NCI-H510A treated with DMSO at 0.1 percent for 48 hours (cell line): ENCODE measurements at places on chromosomes 2 and 18.

GRCh38 chr2:44851518-44851917, 90.0 kb upstream of the SIX3 start:
- DNase-seq: no peak

- DNase-seq: no peak
Observed at GRCh38 chr2:39468579-39469451, 31.7 kb upstream of the MAP4K3 start.

- DNase-seq: no peak
Observed at GRCh38 chr2:241107031-241107783, 5.1 kb upstream of the MTERF4 start.

DNA sequence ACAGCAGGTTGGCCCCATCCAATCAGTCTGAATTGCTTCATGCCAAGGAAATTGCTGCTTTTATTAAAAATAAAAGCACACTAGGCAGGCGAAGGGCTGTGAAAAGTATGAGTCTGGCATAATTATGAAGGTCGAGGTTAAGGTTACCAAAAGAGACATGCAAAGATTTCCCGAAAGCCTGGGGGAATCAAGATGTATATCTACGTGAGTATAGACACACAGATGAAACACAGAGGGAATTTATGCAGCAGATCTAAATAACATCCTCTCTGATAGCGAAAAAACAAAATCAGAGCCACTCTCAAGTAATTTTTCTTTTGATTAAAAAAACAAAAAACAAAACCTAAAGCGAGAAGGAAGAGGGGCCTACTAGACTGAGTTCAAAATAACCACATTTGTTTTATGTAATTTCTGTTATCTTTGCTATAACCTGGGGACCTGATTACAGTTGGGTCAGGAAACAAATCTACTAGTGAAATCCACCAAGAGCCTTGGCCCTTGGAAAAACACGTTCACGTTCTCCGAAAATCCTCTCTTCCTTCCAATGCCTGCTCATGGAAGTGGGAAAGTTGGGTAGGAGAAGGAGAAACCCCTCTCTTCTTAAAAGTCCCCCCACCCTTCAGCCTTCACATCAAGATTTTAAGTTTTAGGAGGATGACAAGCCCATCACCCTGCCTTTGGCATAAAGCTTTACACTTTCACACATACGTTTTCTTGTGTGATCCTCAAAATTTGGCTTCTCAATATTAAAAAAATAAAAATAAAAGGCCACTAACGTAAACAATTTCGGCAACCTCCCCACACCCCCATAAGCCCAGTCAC, 1.4 kb downstream of the AAK1 start:
- DNase-seq: no peak

GRCh38 chr2:239763433-239764097, 261.6 kb downstream of the NDUFA10 start:
- DNase-seq: no peak

DNA sequence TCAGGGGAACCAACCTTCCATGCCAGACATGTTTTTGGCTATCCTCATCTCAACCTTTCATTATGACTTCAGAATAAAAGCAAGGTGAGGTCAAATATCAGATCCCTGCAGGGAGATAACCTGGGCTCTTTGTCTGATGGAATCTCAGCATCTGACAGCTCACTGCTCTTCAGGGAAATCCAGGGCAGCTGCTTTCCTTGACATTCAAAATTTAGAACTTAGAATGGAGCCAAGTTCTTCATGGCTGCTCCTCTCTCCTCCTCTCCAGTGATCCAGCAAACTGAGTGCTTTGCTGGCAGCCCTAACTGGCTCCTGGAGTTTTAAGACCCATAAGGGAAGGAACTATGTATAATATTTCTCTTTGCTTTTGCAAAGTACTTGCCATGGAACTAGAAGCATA, 716.3 kb downstream of the TSN start:
- no peak for DNase-seq

DNA sequence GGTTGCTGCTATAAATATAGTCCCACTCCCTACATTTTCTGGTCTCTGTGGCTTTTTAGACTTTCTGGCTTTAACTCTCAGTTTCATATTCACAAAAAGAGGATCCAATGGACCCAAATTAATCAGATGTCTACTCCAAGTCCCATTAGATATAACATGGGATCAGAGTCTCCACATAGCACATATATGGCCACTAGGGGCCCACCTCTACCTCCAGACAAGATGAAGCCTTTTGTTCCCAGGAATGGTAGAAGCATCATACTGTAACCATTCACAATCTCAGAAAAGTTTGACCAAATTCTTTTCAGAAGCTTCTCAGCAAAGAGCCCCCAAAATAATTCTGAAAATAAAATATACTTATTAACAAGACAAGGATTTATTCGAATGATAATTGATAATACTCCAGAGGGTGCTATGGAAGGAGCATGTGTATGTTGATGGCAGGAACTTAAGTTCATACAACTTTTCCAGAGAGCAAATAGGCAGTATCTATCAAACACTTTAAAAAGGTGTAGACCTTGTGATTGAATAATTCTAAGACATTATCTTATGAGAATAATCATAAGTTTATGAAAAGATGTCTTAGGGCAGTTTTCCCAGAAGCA, 382.3 kb upstream of the CRIM1 start:
- DNase-seq: no peak

- no peak for DNase-seq
Observed at GRCh38 chr2:46966576-46966975, 51.0 kb upstream of the MCFD2 start.

DNA sequence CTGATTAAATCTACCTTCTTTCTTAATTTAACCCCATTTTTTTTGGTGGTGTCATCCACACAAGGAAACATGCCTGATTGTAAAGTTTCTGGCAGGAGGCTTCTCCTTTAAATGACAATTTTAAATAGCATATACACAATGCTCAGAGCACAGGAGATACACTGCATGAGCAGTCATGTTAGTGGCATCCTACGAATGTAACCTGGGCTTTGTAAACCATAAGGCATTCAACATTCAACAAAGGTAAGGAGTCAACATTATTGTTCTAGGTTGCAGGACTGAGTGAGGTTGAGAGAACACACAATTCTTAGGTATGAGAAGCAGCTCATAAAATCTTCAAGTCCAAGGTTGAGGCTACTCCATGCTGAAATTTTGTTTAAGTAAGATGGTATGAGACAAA, 266.6 kb upstream of the SIX2 start:
- no peak for DNase-seq

- DNase-seq: no peak
Observed at GRCh38 chr2:97701851-97702465, 11.4 kb upstream of the ZAP70 start.

- no peak for DNase-seq
Observed at GRCh38 chr2:145096582-145096981, 576.7 kb upstream of the ZEB2 start.

- DNase-seq: no peak
Observed at GRCh38 chr2:173705656-173706055, 259.5 kb downstream of the SP3 start.

- DNase-seq: no peak
Observed at GRCh38 chr2:98821629-98822135, 90.8 kb upstream of the MGAT4A start.

GRCh38 chr2:203988500-203989260, 52.1 kb downstream of the ICOS start:
- DNase-seq: no peak

- DNase-seq: no peak
Observed at GRCh38 chr2:62999905-63000304, 50.7 kb upstream of the OTX1 start.

- no peak for DNase-seq
Observed at GRCh38 chr2:217523286-217523685, 479.5 kb downstream of the TNS1 start.

DNA sequence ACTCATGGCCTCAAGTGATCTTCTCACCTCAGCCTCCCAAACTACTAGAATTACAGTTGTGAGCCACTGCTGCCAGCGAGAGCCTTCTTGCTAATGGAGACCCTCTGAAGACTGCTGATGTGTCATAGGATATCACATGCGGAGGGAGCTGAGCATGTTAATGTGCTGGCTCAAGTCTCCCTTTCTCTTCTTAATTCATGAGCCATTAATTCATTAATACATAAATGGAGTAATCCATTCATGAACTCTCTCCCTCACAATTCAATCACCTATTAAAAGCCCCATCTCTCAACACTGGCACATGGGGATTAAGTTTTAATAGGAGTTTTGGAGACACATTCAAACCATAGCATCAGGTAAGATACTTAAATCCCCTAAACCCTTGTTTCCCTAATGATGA, 54.8 kb downstream of the SYT4 start:
- no peak for DNase-seq

DNA sequence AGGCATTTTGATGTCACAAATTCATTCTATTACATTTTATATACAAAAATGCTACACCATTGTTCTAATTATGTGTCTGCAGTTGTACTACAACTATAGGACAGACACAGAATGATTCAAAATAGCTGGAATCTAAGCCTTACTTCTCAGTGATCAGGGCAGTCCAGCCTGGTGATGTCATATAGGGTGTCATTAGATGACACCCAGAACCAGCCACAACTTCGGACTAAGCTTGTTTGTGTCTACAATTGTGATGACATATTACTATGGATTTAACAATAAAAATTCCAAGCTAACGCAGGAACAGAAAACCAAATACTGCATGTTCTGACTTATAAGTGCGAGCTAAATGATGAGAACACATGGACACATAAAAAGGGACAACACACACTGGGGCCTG, 31.0 kb downstream of the M1AP start:
- no peak for DNase-seq

GRCh38 chr18:49365346-49365745, 95.1 kb downstream of the DYM start:
- no peak for DNase-seq

GRCh38 chr18:11251891-11252270, 102.5 kb upstream of the PIEZO2 start:
- no peak for DNase-seq
